ENCODE measurements at places on chromosomes 7 and 10. TPM values are rescaled to one million over a fixed set of nuclear protein-coding genes. Genes with fewer than 3 reads are reported as not detected.

ZNF485 gene
- 6.8 TPM for total RNA-seq

TRRAP gene
- 20.5 TPM for total RNA-seq

RGR gene
- not detected for total RNA-seq

VIPR2 gene
- total RNA-seq, result 5.6 TPM

IQCE gene
- total RNA-seq, result 14.1 TPM

UNC5B gene
- 12.0 TPM for total RNA-seq

ATP6V0A4 gene
- total RNA-seq, result not detected

SPDYE3 gene
- not detected for total RNA-seq

DNA sequence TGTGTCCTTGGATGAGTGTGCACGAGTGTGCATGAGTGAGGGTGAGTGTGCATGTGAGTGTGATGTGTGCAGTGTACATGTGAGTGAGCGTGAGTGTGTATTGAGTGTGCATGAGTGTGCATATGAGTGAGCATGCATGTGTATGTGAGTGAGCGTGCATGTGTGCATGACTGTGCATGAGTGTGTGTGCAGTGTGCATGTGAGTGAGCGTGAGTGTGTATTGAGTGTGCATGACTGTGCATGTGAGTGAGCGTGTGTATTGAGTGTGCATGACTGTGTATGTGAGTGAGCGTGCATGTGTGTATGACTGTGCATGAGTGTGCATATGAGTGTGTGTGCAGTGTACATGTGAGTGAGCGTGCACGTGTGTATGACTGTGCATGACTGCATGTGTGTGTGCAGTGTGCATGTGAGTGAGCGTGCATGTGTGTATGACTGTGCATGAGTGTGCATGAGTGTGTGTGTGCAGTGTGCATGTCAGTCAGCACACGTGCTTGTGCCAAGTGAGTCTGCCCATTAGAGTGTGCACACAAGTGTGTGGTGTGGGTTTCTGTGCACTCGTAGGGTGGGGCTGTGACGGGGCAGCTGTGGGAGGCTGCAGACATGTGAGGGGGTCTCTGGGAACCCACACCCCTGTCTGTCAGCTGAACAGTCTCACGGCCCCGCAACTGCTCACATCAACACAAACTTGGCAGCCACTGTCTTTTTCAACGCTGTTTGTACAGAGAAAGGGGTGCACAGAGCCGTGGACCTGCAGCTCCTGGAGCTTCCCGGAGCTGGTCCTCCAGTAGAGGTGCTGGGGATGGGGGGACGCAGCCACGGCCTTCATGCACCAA is 14.8 kb downstream of the FOXL3 start:
- DNase-seq, result no peak
- no peaks in the 10 kb centered on the region for H3K4me1 ChIP-seq
- no peaks in the 10 kb centered on the region for H3K36me3 ChIP-seq

GRCh38 chr10:43943119-43943817 is 294.6 kb upstream of the ZNF32 start:
- no peaks in the 10 kb centered on the region for H3K36me3 ChIP-seq
- no peaks in the 10 kb centered on the region for H3K27me3 ChIP-seq
- H3K4me3 ChIP-seq, result no peak overlapping the region
- DNase-seq, result no peak
- no peaks in the 10 kb centered on the region for H3K4me1 ChIP-seq
- no peak overlapping the region for H3K27ac ChIP-seq

- no peaks in the 10 kb centered on the region for H3K4me1 ChIP-seq
- no peak for DNase-seq
- no peak overlapping the region for H3K27ac ChIP-seq
These were observed 66.0 kb upstream of the CELF2 start for GRCh38 chr10:10951675-10952074.

DNA sequence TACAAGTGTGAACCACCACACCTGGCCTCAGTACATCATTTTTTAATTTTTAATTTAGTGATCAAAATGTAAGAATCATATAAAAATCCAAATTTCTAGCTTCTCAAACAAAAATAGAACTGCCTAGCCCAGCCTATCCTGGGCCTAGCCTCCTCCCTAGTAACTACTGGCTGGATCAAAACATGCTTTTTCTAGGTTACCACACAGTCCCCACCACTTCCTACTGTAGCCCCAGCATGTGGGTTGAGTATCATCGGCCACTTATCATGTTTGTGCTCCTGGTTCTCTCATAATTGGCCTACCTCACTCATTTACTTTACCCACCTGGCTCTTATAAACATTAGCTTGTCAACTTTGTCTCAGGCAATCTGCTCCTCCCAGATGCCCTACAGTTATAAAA is 52.9 kb downstream of the DNAJC12 start:
- no peaks in the 10 kb centered on the region for H3K36me3 ChIP-seq
- DNase-seq, result no peak
- H3K4me3 ChIP-seq, result no peak overlapping the region
- H3K27ac ChIP-seq, result no peak overlapping the region
- no peaks in the 10 kb centered on the region for H3K27me3 ChIP-seq

- H3K27ac ChIP-seq, result no peak overlapping the region
- no peak overlapping the region for H3K4me3 ChIP-seq
- H3K36me3 ChIP-seq, result no peaks in the 10 kb centered on the region
- H3K4me1 ChIP-seq, result no peaks in the 10 kb centered on the region
- H3K27me3 ChIP-seq, result no peaks in the 10 kb centered on the region
These were observed 50.0 kb downstream of the ADAM22 start for GRCh38 chr7:87984088-87984487.

DNA sequence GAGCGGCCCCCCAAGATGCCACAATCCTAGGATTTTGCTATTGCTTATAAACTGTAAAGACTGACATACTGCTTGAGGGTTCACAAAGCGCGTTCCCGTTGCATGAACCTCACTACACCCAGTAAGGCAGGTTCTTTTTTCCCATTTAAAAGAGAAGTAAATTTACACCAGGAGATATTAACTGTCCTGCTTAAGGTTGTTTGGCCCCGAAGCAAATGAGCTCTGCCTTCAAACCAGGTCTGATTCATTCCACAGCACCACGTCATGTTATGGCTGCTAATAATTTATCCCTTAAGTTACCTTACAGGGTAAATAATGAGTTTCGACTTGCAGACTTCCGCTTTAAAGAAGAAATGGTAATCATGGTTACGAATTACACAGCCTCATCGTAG is 559 bp upstream of the FKBP14 start:
- H3K27ac ChIP-seq, result peak overlapping the region; percentile 82
- H3K36me3 ChIP-seq, result no peaks in the 10 kb centered on the region
- no peak for DNase-seq
- H3K4me1 ChIP-seq, result no peaks in the 10 kb centered on the region
- peak overlapping the region; percentile 75 for H3K4me3 ChIP-seq

- H3K27me3 ChIP-seq, result no peaks in the 10 kb centered on the region
- DNase-seq, result no peak
- H3K27ac ChIP-seq, result peak overlapping the region; percentile 99
- H3K4me1 ChIP-seq, result peaks cover 17% of the 10 kb centered on the region
These were observed 173.6 kb downstream of the ARHGAP12 start for GRCh38 chr10:31754803-31755624.

GRCh38 chr10:76998451-76998850 is 639.2 kb downstream of the KCNMA1 start:
- no peak for DNase-seq
- H3K4me1 ChIP-seq, result no peaks in the 10 kb centered on the region
- no peak overlapping the region for H3K27ac ChIP-seq
- H3K4me3 ChIP-seq, result no peak overlapping the region
- H3K27me3 ChIP-seq, result no peaks in the 10 kb centered on the region

GRCh38 chr10:60488111-60488669 is 98.5 kb upstream of the ANK3 start:
- no peak overlapping the region for H3K4me3 ChIP-seq
- DNase-seq, result no peak
- H3K4me1 ChIP-seq, result no peaks in the 10 kb centered on the region
- no peaks in the 10 kb centered on the region for H3K36me3 ChIP-seq
- no peak overlapping the region for H3K27ac ChIP-seq

DNA sequence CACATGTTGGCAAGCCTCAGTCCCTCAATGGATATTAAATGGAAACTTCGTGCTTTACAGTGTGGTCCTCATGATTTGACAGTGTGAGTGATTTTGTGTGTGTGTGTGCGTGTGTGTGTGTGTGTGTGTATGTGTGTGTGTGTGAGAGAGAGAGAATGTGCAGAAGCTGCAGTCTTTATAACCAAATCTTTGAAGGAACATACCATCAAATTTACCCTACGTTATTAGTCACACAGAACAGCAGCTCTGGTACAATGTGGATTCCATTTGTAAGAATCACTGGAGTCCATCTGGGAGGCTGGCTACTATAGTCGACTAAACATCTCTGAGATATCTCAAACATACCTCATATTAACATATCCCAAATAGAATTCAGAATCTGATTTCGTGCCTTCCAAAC is 928.0 kb upstream of the POT1 start:
- H3K4me3 ChIP-seq, result no peak overlapping the region
- H3K36me3 ChIP-seq, result no peaks in the 10 kb centered on the region

DNA sequence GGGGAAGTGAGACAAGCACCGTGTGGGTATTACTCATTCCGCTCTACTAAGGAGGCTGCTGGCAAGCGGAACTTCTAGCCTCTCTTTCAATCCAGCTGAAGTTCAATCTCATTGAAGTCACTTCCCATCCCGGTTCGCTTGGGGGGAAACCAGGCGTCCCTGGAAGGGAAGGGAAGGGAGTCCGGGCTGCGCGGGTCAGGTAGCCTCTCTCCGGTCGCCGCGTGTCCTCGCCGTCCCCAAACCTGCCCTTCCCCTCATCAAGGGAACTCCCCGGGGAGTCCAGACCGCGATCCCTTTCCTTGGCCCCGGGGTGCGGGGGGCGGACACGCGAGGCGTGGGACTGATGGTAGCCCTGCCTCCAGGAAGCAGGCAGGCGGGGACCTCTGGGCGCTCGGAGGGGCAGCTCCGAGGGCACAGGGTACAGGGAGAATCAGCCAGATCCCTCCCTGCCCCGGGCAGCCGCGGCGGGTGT is 598 bp upstream of the ZEB1 start:
- no peaks in the 10 kb centered on the region for H3K36me3 ChIP-seq
- H3K4me1 ChIP-seq, result no peaks in the 10 kb centered on the region
- peak overlapping the region; percentile 91 for H3K4me3 ChIP-seq
- peak; percentile 73 for DNase-seq

- no peak overlapping the region for H3K4me3 ChIP-seq
- no peak overlapping the region for H3K27ac ChIP-seq
- H3K27me3 ChIP-seq, result no peaks in the 10 kb centered on the region
- no peak for DNase-seq
These were observed 483.1 kb downstream of the GALNT17 start for GRCh38 chr7:71615017-71615416.

DNA sequence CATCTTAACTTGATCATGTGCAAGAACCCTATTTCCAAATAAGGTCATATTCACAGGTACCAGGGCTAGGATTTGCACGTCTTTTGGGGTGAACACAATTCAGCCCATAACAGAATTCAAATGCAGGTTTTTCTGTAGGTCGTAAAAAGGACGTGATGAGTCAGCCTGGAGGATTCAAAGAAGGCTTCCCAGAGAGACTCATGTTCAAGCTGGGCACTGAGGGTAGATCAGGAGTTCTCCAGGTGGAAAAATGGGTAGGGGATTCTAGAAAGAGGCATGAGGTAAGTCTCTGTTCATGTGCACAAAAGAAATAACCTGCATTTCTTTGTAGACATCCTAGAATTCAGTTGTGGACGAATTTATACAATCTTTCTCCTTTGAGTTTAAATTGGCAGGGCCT is 160.4 kb downstream of the RPS24 start:
- H3K27me3 ChIP-seq, result no peaks in the 10 kb centered on the region
- DNase-seq, result no peak
- H3K4me3 ChIP-seq, result no peak overlapping the region
- no peaks in the 10 kb centered on the region for H3K4me1 ChIP-seq
- no peaks in the 10 kb centered on the region for H3K36me3 ChIP-seq

DNA sequence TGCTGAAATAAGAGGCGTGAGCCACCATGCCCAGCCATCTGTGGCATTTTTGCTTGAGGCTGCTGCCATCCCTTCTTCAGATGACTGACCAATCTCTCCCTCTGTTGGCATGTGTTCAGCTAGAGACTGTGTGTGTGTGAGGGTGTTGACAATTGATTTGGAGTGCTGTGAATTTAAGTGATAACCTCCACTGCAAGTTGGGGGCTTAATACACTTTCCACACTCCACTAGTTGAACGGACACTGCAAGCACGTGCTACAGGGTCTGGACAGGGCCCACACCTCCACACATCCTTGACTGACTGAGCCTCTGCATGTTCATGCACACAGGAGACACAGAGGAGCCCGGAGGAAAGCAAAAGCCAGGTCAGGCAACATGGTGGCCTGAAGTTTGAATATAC is 51.3 kb downstream of the BRAF start:
- no peaks in the 10 kb centered on the region for H3K27me3 ChIP-seq
- DNase-seq, result no peak
- no peaks in the 10 kb centered on the region for H3K36me3 ChIP-seq
- no peaks in the 10 kb centered on the region for H3K4me1 ChIP-seq
- H3K27ac ChIP-seq, result no peak overlapping the region

Data from uterus (tissue), 4 donors.